COR-L47 (cell line): ENCODE measurements at places on chromosomes 3 and 15.

DNA sequence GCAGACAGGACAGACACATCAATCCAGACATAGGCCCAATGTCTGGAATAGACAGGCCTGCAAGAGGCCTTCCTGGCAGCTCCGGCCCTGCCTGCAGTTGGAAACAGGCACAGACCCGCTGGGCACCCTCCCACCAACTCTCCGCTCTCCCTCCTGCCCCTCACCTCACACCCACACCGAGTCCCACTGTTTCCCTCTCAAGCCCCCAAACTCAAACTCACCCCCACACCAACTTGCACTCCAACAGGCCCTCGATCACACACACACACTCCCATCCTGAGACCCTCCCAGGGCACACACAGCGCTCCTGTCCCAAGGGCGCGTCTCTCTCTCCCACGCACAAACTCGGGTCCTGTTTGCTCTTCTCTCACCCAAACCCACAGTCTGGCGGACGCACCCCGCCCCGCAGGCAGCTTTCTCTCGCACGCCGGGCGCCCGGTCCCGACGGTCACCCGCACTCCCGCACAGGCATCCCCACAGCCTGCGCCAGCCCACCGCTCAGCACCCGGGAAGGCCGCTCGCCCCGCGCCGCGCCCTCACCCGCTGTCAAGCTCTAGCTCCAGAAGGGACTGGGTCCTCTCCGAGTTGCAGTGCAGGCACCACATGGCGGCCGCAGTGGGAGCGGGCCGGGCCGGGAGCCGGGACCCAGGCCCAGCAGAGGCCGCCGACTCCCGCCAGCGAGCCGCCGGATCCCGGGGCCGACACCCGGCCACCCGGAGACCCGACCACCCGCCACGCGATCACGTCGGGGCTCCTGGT is 106.2 kb downstream of the IQSEC1 start:
- no peak for DNase-seq

DNA sequence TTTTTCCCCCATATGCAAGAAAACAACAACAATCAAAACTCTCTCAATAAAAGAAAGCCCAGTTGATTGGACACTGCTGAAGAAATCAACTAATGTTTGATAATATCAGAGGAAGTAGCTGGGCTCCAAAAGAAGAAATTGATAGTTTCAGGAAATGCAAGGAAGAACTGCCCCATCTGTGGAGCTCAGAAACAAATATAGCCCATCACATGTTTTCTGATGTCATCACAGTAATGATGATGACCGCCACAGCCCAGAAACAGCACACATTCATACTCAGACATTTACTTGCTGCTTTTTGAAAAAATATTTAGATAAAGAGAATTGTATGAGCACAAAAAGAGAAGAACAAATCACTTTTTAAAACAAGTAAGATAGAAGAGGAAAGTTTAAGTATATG is 67.6 kb downstream of the GOLIM4 start:
- no peak for DNase-seq

- no peak for DNase-seq
Observed at GRCh38 chr15:75669191-75669878, 21.6 kb downstream of the SNX33 start.

GRCh38 chr15:63939531-63940130 is 105.9 kb upstream of the HERC1 start:
- no peak for DNase-seq

- no peak for DNase-seq
Observed at GRCh38 chr3:171293142-171293782, 166.9 kb downstream of the TNIK start.

- DNase-seq, result no peak
Observed at GRCh38 chr3:127274200-127274760, 13.6 kb downstream of the PRR20G start.

DNA sequence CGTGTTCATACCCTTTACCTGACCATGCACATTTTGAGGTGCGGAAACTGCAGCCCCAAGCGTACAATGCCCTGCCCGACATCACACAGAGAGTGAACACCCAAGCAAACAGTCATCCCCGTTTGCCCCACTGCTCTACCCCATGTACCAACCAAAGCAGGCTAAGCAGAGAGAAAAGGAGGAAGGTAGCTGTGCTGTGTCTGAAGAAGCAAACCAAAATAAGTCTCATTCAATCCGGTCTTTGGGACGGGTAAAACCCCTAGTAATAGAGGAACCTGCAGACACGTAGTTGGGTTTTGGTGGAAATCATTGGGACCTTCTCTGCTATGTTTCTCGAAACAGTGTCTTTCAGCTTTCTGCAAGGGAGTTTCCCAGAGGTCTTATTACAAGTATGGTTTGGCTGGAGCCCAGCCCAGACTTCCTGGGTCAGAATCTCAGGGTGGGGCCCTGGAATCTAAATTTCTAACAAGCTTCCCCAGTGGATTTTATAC is 164.6 kb upstream of the HES1 start:
- DNase-seq, result no peak

GRCh38 chr3:121998030-121998580 is 23.9 kb downstream of the ILDR1 start:
- DNase-seq, result no peak

GRCh38 chr15:32851572-32851971 is 133.8 kb downstream of the GREM1 start:
- DNase-seq, result no peak

DNA sequence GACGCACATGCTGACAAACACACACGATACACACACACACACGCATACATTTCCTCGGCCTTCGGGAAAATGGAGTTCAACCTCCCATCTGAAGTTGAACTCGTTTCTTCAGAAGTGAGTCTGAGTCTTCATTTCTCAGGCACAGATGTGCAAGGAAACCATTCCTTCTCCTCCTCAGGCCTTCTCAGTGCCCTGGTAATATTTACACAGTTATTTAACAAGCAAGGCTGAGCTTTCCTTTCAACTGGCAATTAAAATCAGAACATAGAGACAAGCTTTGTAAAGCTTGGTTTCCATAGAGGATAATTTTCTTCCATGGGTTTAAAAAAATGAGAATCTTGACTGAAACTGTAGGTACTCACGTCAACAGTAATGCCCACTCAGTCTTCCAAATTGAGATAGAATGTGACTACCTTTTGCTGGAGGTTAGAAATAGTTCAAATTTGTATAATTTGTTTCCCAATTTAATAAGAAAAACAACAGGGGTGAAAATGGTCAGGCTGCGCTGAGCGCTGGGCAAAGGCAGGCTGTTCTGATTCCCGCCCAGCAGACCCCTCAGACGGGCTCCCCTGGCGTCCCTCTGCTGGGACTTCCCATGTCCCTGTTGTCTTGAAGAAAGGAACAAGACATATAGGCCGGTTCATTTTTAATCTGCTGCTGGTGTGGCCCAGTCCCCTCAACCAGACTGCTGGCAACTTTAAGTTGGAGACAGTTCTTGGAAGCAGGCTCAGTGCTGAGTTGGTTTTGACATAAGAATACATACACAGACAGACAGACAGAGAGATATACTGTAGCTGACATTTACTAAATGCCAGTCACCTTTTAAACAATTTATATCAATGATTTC is 174.3 kb downstream of the XXYLT1 start:
- DNase-seq, result no peak

- DNase-seq, result no peak
Observed at GRCh38 chr3:170350515-170351413, 6.8 kb upstream of the SKIL start.

DNA sequence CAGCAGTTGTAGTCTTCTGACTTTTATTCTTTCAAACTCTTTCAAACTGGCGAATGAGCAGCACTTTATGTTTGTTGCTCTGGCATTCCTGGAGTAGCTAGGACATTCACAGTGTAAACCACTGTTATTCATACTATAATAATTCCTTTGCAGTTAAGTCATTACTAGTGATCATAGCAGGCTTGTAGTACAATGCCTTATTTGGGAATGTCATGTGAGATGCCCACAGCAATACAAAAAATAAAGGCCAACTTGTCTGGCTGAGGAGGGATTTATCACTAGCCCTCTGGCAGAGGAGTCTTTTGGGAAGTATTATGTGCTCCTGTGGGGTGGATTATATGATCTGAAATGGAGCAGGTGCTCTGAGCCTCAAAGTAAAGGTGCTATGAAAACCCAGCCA is 197.2 kb downstream of the VGLL3 start:
- DNase-seq, result no peak

GRCh38 chr3:71621825-71622537 is 38.5 kb upstream of the FOXP1 start:
- no peak for DNase-seq

DNA sequence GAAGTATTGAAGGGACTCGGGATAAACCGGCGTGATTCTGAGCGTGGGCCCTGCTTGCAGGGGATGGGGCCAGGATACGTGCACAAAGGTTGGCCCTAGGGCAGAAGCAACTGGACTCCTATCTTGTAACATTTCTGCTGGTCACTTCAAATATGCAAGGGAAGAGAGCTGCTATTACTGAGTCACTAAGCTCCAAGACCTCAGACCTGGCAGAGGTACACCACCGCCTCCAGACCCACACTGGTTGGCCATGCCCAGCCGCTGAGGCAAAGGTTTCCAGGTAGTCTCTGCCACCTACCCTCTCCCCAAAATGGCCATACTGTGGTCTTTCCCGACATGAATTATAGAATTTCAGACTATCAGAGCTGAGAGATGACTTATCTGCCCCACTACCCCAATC is 13.4 kb upstream of the STRA6 start:
- DNase-seq, result no peak

GRCh38 chr3:133448478-133449122 is 48.7 kb downstream of the BFSP2 start:
- DNase-seq, result no peak

- peak; percentile 97 for DNase-seq
Observed at GRCh38 chr3:183635431-183636220, at the start of gene KLHL24. Gene KLHL24 (plus strand): TSS chr3:183635623. CDS start chr3:183650357, 14,734 bp downstream.

- no peak for DNase-seq
Observed at GRCh38 chr15:94162939-94163338, 68.4 kb upstream of the MCTP2 start.

DNA sequence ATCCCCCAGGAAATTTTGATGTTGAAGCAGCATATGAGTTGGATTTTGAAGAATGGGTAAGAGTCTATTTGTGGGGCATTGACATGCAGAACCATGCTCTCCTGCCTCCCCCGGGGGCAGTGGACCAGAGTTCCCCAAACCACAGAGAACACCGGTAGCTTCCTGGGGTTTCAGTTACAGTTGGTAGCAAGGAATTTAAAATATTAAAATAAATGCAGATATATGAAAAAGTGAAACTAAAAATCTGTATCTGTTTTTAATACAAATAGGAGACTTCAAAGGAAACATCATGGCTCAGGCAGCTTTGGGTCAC is 37.4 kb downstream of the SLC9A9 start:
- no peak for DNase-seq

GRCh38 chr3:78644847-78645246 is 1123.0 kb downstream of the ROBO1 start:
- no peak for DNase-seq

- no peak for DNase-seq
Observed at GRCh38 chr3:136545664-136546268, 206.4 kb downstream of the STAG1 start.

GRCh38 chr3:69650066-69650419 is 89.2 kb upstream of the MITF start:
- DNase-seq, result no peak

DNA sequence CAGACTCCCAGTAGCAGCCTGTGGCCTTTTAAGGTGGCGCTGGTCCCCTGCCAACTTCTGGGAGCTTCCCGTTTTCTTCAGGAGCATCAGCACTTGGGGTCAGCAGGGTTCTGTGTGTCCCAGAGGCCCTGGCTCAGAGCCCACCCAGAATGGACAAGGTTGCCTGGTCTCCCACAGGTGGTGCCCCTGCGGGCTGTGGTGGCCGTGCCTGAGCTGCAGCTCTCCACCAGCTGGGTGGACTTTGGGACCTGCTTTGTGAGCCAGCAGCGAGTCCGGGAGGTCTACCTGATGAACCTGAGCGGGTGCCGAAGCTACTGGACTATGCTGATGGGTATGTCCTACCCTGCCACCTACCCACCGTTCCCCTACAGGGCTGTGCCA is 15.5 kb downstream of the ACAA1 start:
- DNase-seq, result no peak

GRCh38 chr15:80698676-80699075 is 3.6 kb downstream of the ABHD17C start:
- no peak for DNase-seq

DNA sequence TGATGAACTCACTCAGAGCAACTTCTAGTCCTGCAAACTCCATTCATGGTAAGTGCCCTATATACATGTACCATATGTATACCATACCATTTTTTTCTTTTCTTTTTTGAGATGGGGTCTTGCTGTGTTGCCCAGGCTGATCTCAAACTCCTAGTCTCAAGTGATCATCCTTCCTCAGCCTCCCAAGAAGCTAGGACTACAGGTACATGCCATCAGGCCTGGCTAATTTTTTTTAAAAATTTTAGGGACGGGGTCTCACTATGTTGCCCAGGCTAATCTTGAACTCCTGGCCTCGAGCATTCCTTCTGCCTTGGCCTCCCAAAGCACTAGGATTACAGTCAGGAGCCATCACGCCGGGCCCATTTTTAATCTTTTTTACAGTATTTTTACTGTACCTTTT is 67.3 kb upstream of the MFGE8 start:
- DNase-seq, result no peak

GRCh38 chr15:52104532-52105004 is 8.0 kb downstream of the BCL2L10 start:
- DNase-seq, result no peak

- DNase-seq, result no peak
Observed at GRCh38 chr3:123343296-123344174, 105.4 kb downstream of the ADCY5 start.

DNA sequence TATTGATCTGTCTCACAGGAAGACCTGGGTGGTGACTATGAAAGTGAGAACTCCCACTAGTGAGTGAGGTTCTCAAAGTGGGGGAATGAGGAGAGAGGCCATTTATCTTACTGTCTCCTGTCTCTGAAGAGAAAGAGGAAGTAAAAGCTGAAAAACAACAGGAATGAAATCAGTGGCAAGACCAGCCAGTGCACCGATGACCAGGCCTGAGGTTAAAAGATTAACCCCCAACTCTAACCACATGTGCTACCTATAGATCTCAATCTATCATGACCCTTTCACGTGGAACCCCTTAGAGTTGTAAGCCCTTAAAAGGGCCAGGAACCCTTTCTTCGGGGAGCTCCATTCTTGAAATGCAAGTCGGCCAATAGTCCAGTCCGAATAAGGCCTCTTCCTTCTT is 239.3 kb upstream of the CNTN6 start:
- DNase-seq, result no peak

DNA sequence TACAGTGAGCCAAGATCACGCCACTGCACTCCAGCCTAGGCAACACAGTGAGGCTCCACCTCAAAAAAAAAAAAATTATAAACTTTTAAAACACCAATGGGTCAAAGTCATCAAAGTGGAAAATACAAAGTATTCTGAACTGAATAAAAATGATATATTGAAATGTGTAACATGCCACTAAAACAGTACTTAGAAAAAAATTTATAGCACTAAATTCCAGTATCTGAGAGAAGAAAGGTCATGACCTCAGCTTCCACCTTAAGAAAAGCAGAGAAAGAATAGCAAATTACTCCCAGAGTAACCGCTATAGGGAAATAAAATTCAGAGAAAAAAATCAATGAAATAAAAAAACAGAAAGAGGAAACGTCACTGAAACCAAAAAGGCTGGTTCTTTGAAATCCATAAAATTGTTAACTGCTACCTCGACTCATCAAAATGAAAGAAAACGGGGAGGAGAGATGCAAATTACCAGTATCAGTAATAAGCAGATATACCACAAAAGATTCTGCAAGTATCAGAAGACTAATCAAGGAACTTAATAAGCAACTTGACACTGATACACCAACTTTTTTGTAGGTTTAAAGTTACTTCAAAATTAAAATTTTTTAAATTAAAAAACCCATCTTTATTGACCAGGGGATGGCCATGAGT is 20.8 kb downstream of the ATP13A3 start:
- DNase-seq, result no peak
